ENCODE measurements at places on chromosomes 12 and 14. TPM values are rescaled to one million over a fixed set of nuclear protein-coding genes. Genes with fewer than 3 reads are reported as not detected.

IRAK3 gene
- total RNA-seq: 5.5 TPM

AQP5 gene
- total RNA-seq: 0.62 TPM

RNASE7 gene
- not detected for total RNA-seq

DNA sequence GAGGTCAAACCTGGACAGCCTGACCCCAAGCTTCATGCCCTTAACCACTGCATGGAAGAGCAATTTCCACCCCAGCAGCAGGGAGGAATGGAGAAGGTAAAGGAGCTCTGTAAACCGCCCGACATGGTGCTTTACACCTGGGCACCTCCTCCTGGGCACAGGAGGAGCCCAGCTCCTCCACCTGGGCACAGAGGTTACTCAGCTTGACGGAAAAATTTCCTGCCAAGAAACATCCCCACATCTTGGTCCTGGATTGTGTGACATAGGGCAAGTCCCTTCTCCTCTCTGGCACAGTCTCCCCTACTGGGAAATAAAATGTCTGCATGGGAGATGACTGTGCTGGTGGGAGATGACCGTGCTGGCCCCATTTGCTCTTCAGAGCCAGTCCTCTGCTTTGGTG is 40.8 kb downstream of the TTC7B start:
- DNase-seq: no peak

Measured in occipital lobe (tissue), 3 donors.